Activated T-helper 2 cell treated with anti-CD3 and anti-CD28 coated beads, Interferon-gamma antibody, Interleukin-2, Interleukin-4, amounts not matched to agents 10 μg/mL and 5 μg/mL and 100 μg/mL, durations not matched to agents 14 hours and 24 hours and 36 hours (primary cell): ENCODE measurements at places on chromosomes 1 and 21. TPM values are rescaled to one million over a fixed set of nuclear protein-coding genes. Genes with fewer than 3 reads are reported as not detected.

RSPO1 gene
- not detected in 2 replicates for total RNA-seq

OXCT2 gene
- total RNA-seq = 5.5 and 5.6 TPM in 2 replicates

ZBTB37 gene
- total RNA-seq = 8.7 and 8.8 TPM in 2 replicates

TNFRSF8 gene
- total RNA-seq = 65.0 and 65.5 TPM in 2 replicates

VHLL gene
- total RNA-seq = not detected in 2 replicates

KRTAP21-2 gene
- not detected in 2 replicates for total RNA-seq

PRELP gene
- total RNA-seq = not detected in 2 replicates

HENMT1 gene
- total RNA-seq = 16.5 and 17.7 TPM in 2 replicates

FCGR2B gene
- total RNA-seq = not detected in 2 replicates

MAP3K7CL gene
- total RNA-seq = 3.3 and 3.9 TPM in 2 replicates

OR6N1 gene
- not detected in 2 replicates for total RNA-seq

DMRTA2 gene
- not detected in 2 replicates for total RNA-seq

LCE6A gene
- total RNA-seq = not detected in 2 replicates

- no peaks in the 10 kb centered on the region for H3K27me3 ChIP-seq
- DNase-seq = no peak
- no peak overlapping the region for H3K27ac ChIP-seq
- H3K4me1 ChIP-seq = peaks cover 11% of the 10 kb centered on the region
- H3K36me3 ChIP-seq = no peaks in the 10 kb centered on the region
These were observed 64.7 kb upstream of the HIVEP3 start for GRCh38 chr1:41983451-41983850.

- H3K4me1 ChIP-seq = peaks cover 17% of the 10 kb centered on the region
- no peaks in the 10 kb centered on the region for H3K27me3 ChIP-seq
These were observed 27.4 kb downstream of the DTL start for GRCh38 chr1:212062832-212063438.

GRCh38 chr1:248914796-248915381 lies 8.9 kb downstream of the PGBD2 start:
- H3K4me3 ChIP-seq = no peak overlapping the region
- no peaks in the 10 kb centered on the region for H3K27me3 ChIP-seq
- H3K27ac ChIP-seq = no peak overlapping the region
- peaks cover 12% of the 10 kb centered on the region for H3K4me1 ChIP-seq
- DNase-seq = no peak

- H3K4me3 ChIP-seq = no peak overlapping the region
- no peaks in the 10 kb centered on the region for H3K36me3 ChIP-seq
- no peak for DNase-seq
These were observed 12.1 kb downstream of the AZIN2 start for GRCh38 chr1:33093004-33093403.

GRCh38 chr1:118947790-118948189 lies 40.4 kb downstream of the TBX15 start:
- no peak overlapping the region for H3K27ac ChIP-seq
- H3K4me1 ChIP-seq = no peaks in the 10 kb centered on the region
- H3K27me3 ChIP-seq = no peaks in the 10 kb centered on the region
- no peak overlapping the region for H3K4me3 ChIP-seq

DNA sequence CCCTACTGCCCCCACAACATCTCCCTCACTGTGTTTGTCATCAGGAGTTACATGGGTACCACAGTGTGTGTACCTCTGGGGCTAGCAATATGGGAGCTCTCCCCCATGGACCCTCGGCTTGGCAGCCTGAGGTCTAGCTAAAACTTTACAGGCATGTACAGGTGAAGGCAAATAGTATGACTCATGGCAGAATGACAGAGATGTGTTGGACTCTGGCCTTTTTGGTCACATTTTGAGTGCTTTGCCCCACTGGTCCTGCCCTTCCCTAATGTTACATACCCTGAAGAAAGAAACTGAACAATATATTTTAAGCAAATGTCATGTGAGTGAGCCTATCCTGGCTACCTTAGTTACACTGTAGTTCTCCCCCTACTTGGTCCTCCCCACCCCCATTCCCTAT lies 124.0 kb downstream of the NGF start:
- no peak for DNase-seq
- no peaks in the 10 kb centered on the region for H3K4me1 ChIP-seq
- peaks cover 4% of the 10 kb centered on the region for H3K27me3 ChIP-seq
- no peak overlapping the region for H3K4me3 ChIP-seq
- no peaks in the 10 kb centered on the region for H3K36me3 ChIP-seq

- no peak for DNase-seq
- no peaks in the 10 kb centered on the region for H3K4me1 ChIP-seq
- H3K27me3 ChIP-seq = peaks cover 21% of the 10 kb centered on the region
- no peaks in the 10 kb centered on the region for H3K36me3 ChIP-seq
These were observed 3.9 kb downstream of the FNDC7 start for GRCh38 chr1:108716437-108717230.

DNA sequence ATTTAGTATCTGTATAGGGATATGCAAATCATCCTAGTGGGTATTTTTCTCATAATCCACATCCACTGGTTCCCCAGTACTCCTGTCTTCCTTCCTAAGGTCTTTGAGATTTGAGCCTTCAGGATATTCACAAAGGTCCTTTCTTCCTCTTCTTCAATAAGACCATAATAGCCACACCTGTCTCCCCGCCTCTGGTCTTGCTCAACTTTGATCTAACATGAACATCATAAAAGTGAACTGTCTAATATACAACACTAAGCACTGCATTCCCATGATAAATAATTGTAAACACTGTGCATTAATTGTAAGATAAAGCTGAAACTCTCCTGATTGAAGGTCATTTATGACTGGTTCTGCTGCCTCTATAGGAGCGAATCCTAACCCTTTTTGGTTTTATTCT lies 184.6 kb downstream of the DENND1B start:
- H3K36me3 ChIP-seq = peaks cover 28% of the 10 kb centered on the region
- H3K4me3 ChIP-seq = no peak overlapping the region
- no peak for DNase-seq
- no peak overlapping the region for H3K27ac ChIP-seq
- no peaks in the 10 kb centered on the region for H3K27me3 ChIP-seq
- H3K4me1 ChIP-seq = peaks cover 5% of the 10 kb centered on the region

DNA sequence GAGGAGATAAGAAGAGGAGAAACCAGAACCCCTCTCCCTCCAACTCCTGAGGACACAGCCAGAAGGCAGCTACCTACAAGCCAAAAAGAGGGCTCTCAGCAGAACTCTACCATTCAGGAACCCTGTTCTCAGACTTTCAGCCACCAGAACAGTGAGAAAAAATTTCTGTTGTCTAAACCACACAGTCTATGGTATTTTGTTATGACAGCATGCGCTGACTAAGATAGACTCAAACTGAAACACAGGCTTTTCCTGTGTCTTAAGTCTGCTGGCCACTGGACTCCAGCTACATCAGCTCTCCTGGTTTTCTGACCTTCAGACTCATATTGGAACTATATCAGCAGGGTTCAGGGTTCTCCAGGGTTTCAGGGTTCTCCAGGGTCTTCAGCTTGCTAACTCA lies 126.5 kb upstream of the TNFSF4 start:
- no peaks in the 10 kb centered on the region for H3K36me3 ChIP-seq
- peaks cover 16% of the 10 kb centered on the region for H3K4me1 ChIP-seq
- no peak for DNase-seq
- no peaks in the 10 kb centered on the region for H3K27me3 ChIP-seq

- no peaks in the 10 kb centered on the region for H3K27me3 ChIP-seq
- no peak overlapping the region for H3K27ac ChIP-seq
- DNase-seq = no peak
- H3K36me3 ChIP-seq = no peaks in the 10 kb centered on the region
These were observed 824.6 kb upstream of the NEGR1 start for GRCh38 chr1:73106931-73107330.

DNA sequence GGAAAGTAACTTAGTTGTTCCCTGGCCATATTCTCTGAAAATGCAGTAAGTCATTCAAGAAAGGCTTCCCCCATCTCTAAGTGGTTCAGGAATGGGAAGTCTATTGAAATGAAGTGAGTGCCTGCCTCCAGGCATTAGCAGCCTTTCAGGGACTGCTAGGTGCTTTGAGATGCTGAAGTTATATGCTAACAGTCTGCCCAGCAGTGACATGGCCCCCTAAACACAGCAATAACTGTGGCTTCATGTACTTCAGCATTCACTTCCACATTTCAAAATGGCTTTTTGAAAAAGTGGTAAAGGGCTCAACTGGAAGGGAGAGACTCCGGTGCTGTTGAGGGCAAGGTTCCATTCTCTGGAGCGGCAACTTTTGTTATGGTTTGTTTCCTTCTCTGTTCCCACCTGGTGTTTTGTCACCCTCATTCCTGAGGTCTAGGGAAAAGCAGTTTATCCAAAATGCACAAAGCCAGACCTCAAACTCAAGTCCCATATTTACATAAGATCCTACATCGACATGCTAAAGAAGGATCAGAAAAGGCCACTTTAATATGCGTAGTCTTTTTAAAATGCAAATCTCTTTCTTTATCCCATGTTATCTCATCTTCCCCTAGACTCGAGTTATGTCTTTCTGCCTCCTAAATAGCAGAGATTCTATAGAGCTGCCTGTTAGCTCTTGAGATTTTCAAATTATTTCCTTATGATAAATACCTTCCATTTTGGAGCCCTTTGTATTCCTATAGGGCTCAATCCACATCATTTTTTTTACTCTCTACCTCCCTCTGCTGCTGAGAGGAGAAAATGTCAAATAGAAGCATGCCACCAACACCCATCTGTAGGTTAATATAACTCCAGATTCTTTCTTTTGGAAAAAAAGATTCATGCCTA lies 34.2 kb upstream of the LRRC8C start:
- DNase-seq = no peak
- H3K4me3 ChIP-seq = no peak overlapping the region
- peaks cover 75% of the 10 kb centered on the region for H3K4me1 ChIP-seq
- no peaks in the 10 kb centered on the region for H3K27me3 ChIP-seq

DNA sequence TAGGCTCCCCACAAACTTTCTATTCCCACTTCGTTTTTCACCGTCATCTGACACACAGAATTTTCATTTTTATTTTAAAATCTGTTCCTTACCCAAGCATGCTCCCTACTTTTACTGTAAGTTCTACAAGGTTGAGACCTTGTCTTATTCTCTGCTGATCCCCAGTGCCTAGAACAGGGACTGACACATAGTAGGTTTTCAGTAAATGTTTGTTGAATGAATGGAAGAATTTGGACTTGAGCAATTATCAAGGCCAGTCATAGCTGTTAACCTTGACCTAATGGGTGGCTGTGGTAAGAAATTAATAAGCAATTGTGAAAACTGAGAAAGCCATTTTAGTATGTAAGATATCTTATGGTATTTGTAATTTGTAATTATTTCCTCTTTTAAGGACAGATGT lies 71.1 kb downstream of the LAMC1 start:
- no peaks in the 10 kb centered on the region for H3K36me3 ChIP-seq
- no peak overlapping the region for H3K27ac ChIP-seq
- peaks cover 11% of the 10 kb centered on the region for H3K27me3 ChIP-seq
- no peak for DNase-seq
- no peak overlapping the region for H3K4me3 ChIP-seq

- DNase-seq = no peak
- H3K27me3 ChIP-seq = no peaks in the 10 kb centered on the region
- H3K27ac ChIP-seq = no peak overlapping the region
- no peaks in the 10 kb centered on the region for H3K36me3 ChIP-seq
These were observed 113.4 kb downstream of the GRIK3 start for GRCh38 chr1:36920801-36921405.

- no peaks in the 10 kb centered on the region for H3K27me3 ChIP-seq
- DNase-seq = no peak
- H3K4me3 ChIP-seq = no peak overlapping the region
- H3K4me1 ChIP-seq = no peaks in the 10 kb centered on the region
- H3K36me3 ChIP-seq = no peaks in the 10 kb centered on the region
- H3K27ac ChIP-seq = no peak overlapping the region
These were observed 183.9 kb downstream of the NRIP1 start for GRCh38 chr21:14880922-14881321.

DNA sequence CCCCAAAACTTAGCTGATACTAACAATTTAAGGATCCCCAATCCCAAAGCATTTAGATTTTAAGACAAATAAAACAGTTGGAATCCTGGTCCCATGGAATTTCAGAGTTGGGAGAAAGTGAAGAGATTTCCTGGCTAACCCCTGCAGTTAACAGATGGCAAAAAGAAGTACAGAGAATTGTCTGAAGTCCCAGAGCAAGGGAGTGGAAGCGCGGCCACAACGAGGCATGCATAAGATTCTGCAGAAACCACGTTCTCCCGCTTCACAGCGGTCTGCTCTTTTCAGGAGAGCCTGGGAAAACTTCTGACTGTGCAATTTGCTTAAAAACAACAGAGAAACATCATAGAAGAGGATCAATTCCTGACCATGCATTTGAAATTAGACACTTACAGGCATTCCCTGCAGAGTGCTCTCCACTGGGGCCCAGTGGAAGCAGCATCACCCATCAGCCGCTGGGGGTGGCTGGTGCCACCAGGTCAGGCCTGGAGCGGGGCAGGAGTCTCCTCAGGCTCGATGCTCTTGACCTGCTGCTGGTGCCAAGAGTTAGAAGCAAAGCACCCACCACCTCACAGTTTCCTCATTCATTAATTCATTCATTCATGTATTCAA lies 226.7 kb upstream of the POU3F1 start:
- H3K36me3 ChIP-seq = no peaks in the 10 kb centered on the region
- H3K27me3 ChIP-seq = peaks cover 7% of the 10 kb centered on the region
- no peak overlapping the region for H3K27ac ChIP-seq
- H3K4me1 ChIP-seq = no peaks in the 10 kb centered on the region

GRCh38 chr21:17429936-17430335 lies 82.9 kb upstream of the CXADR start:
- H3K27ac ChIP-seq = no peak overlapping the region
- no peaks in the 10 kb centered on the region for H3K27me3 ChIP-seq
- no peaks in the 10 kb centered on the region for H3K4me1 ChIP-seq
- DNase-seq = no peak
- no peak overlapping the region for H3K4me3 ChIP-seq

DNA sequence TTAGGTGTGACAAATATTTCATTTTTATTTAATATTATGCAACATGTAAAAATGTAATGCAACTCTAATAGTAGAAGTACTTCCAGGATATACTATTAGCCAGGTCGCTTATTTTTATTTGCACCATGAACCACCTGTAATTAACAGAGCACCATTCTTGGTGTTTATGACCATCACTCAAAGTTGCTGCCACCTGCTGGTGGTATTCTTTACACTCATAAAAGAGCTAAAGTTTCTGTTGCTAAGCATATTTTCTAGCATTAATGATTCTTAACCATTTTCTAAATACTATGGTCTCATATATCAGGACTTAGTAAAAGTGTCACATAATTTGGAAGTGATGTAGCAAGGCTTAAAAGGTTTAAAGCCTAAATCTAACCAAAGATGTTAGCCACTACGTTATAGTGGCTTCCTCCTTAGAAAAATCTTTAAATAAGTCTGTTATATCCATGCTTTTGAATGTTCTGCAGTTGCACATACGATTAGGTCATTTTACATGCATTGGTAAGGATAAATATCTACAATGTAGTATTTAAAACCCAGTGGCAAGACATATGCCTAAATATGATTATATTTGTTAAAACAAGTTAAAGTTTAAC lies 244.5 kb downstream of the NEGR1 start:
- H3K4me3 ChIP-seq = no peak overlapping the region
- no peaks in the 10 kb centered on the region for H3K27me3 ChIP-seq

DNA sequence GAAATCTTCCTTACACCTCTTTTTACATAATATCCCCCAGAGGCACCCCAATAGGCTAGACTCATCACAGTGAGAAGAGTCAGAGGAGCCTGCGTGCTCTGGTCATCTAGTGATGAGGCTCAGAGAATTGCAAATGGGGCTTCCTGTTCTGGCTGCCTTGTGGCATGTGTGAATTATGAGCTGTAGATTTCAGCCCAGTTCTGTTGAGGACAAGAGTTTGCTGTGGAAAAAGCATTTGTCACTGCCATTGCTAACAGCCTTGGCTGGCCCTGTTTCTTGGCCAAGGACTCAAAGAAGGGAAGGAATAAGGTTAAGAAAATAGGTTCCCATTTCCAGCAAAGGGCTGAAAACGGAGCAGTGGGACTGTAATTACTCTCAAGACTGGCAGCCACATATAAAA lies 30.7 kb downstream of the MRAP start:
- peaks cover 8% of the 10 kb centered on the region for H3K4me1 ChIP-seq
- H3K4me3 ChIP-seq = no peak overlapping the region
- H3K27me3 ChIP-seq = no peaks in the 10 kb centered on the region
- H3K27ac ChIP-seq = no peak overlapping the region
